CD8-positive, alpha-beta T cell (primary cell): ENCODE measurements at places on chromosomes 7 and 10.

- DNase-seq: no peak
These were observed 348.6 kb upstream of the COBL start for GRCh38 chr7:51665045-51665780.

- no peak for DNase-seq
These were observed 35.9 kb downstream of the DENND2A start for GRCh38 chr7:140604760-140605159.

DNA sequence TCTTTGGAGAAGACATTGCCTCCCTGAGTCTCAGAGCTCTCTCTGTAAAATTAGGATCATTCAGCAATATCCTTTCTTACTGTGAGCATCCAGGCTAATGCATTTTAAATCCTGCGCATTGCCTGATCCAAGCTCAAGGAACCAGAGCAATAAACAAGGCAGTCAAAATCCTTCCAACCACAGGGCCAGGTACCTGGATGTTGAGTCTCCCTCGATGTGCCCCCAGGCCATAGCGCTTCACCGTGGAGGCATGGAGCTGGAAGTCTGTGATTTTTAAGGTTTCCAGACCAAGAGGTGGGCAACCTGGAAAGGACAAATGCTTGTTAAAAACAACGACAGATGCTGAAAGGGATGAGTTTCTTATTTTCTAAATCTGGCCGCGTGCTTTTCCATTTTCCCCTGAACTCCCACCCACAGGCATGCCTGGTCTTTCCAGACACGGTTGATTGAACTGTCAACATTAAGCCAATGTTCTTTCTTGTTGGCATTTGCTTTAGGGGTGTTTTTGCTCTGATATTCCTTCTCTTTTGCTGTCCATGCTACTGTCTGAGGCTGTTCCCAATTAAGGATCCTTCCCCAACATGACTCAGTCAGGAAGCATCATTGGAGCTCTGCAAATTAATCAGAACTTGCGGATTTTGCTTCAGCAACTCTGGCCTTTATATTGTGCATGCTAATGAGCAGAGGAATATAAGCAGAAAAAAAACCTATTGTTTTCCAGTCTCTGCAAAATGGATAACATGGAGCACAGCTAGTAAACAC is 29.0 kb downstream of the CPXM2 start:
- DNase-seq: no peak

DNA sequence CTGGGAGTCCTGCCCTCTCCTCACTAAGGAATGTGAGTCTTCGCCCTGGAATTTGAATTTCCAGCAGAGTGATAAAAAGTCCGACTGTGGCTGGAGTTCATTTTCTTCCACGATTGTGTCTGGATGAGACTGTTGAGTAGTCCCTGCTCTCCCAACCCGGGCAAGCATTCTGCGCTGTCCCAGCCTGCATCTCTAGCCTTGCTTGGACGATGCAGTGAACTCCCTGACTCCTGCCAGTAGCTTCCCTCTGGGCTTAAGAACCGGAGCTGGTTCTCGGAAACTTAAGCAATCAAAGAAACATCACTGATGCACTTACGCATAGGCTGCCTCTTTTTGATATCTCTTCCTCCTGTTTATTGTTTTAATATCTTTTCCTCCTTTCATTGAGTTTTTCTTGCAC is 116.0 kb upstream of the FZD8 start:
- no peak for DNase-seq

DNA sequence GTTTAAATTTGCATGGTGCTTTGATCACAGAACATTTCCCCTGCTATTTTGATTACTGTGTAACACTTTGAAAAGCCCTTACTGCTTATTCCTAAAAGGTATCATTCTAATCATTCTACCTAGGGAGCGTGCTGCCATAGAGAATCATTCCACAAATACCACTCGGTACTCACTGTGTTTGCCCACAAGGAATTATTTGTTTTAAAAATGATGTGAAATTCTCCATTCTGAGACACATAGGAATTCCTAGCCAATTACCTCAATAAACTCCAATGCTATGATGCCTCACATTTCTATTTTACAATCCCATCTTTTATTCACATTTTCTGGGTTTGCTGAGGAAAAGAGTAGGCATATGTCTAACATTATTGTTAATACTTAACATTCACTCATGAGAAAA is 16.2 kb upstream of the TES start:
- DNase-seq: no peak

DNA sequence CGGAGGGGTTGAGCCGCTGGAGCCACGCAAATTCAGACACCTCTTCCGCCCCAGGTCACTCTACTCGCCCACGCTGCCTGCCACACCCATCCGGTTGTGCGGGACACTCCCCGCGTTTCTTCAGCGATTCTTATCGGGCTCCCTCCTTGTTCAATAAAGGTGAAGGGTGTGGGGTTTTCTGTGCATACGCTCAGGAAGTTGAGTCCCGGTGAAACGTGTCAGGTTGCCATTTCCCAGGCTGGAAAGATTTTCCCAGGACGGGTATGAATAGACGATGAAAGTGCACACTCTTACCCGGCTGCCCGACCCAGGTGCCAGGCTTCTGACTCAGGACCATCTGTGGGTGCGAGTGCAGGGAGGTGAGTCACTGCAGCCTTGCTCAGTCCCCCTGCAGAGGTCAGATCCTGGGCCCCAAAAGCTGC is 22.0 kb downstream of the KLF6 start:
- DNase-seq: no peak

GRCh38 chr7:24113506-24113905 is 170.5 kb upstream of the NPY start:
- no peak for DNase-seq

- DNase-seq: no peak
These were observed 48.3 kb upstream of the ZMIZ2 start for GRCh38 chr7:44700322-44700721.

- no peak for DNase-seq
These were observed 116.8 kb upstream of the JCAD start for GRCh38 chr10:30176182-30176581.

DNA sequence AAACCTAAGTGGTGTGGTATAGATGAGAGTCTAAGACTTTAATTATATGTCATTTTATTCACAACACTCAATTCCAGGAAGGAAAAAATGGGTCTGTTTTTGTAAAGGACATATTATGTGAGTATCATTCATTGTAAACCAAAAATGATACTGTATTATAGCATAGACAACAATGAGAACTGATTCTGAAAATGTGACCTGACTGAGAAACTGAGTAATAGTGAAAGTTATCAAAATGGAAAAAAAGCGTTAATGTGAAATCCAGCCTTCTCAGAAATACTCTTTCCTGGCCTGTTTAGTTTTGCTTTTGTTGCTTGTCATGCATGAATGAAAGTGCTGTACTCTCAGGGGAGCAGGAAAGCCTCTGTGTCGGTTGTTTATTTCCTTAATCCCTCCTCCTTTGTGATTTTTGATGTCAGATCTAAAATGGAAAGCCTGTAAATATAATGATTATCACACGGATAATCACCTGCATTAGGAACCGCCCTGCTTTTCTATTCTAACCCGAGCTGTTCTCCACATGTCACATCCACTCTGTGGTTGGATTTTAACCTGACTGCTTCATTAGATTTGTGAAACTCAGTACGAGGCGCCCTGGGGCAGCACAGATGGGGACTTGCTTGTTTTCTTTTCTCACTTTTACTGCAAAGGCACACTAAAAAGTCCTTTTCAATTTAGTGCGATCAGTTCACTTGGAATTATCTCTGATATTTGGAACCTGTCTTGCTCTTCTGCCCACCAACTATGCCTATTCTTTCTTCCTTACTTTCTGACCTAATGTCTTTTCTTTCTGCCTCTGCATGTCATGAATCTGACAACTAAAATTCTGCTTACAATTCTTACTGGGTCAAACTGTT is 240.9 kb upstream of the KAT6B start:
- no peak for DNase-seq

- no peak for DNase-seq
These were observed 60.3 kb upstream of the NFKB2 start for GRCh38 chr10:102335184-102335583.

DNA sequence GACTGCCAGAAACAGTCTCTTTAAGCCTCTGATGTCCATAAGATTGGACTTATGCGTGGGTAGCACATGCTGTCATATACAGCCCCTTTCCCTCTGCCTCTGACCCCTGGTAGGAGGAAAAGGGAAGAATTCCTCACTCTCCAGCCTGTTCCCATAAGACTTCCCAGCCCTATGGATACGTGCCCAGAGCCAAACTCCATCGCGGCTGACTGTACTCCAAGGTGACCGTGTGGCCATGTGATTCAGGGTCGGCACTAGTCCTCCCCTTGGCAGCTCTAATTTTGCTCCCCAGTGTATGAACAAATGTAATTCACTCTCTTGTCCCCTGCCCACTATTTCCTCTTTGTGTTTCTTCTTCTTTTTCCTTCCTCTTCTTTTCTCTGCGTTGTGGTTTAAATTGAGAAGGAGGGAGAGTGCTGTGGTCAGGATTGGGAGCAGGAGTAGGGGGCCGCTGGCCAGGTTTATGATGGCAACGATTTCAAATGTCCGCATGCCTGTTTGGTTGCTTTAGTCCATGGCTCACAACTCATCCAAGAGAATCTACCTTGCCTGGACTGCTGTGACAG is 43.8 kb downstream of the PRLHR start:
- no peak for DNase-seq

GRCh38 chr10:110642204-110643034 is 1.7 kb upstream of the RBM20 start:
- DNase-seq: no peak
